ENCODE measurements at places on chromosomes 16 and 17.

DNA sequence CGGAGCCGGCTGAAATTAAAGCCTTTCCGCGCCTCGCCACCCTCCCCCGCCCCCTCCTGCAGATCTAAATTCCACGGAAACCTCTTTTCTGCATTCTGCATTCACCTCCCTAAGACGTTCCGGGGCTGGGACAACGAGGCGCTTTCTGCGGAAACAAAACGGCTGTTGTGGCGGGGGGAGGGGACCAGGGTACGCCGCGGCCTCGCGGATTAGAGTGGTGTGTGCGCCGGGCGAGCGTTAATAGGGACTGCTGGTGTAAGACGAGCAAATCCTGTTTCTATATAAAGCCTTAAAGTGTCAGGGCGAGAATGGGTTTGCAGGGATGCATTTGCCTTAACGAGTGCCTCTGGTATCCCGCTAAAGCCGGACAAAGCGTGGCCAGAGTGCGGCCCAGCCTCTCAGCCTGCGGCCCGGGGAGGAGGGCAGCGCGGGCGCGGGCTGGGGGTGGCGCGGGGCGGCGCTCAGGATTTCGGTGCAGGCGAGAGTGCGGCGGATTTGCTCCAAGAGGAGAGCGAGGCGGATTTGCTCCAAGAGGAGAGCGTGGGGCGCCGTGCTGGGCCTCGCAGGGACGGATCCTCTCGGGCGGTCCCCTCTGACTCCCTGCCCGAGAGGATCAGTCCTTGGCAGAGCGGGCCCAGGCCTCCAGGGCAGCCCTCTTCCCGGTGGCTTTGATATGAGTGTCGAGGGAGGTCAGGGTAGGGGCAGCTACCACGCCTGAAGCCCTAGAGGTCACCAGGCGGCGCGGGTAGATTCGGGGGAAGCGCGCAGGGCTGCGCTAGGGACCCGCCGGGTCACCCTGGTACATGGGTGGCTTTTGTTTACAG, 5.1 kb downstream of the BAHCC1 start:
- no peak for DNase-seq

DNA sequence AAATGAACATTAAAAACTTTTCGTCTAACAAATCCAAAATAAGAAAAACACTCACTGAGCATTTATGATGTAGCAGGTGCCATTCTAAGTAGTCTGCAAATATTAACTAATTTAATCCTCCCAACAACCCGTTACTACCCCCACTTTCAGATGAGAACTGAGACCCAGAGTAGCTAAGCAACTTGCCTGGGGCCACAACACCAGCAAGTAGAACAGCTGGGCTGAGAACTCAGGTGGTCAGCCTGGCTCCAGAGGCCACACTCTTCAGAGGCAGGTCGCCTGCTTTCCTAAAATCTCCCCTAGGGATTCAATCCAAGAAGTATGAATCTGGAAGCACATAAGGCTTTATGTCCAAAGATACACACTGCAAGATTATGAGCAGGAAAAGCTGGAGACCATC, 6.2 kb downstream of the MBTPS1 start:
- no peak for DNase-seq

GRCh38 chr16:57106767-57107166, 14.4 kb downstream of the CPNE2 start:
- no peak for DNase-seq

DNA sequence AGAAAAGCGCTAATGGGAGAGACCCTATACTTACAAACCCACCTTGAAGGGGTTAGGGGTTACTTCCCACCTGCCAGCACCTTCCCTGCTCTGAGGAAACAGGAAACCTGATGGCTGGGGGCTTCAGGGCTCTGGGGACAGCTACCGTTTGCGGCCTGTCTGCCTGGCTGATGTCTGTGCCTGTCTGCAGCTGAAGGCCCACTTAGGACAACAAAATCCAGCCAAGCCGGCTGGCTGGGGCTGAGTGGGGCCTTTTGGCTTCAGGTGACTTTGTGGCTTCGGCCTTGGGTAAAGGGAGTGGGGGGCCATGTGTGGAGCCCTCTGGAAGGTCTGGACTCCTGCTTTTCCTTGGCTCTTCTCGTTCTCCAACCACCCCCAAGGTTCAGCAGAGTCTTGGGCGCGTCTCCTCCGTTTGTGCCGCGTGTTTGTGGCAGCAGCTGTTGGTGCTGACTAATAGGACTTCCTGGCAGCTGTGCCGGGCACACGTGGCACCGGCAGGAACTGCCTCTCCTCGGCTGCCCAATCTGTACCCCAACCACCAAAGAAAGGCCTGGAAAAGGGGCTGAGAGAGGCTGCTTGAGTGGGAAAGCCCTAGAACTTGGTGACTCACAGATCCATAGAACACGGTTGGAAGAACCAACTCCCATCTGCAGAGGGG, 186.7 kb downstream of the MSI2 start:
- peak; percentile 47 for DNase-seq

DNA sequence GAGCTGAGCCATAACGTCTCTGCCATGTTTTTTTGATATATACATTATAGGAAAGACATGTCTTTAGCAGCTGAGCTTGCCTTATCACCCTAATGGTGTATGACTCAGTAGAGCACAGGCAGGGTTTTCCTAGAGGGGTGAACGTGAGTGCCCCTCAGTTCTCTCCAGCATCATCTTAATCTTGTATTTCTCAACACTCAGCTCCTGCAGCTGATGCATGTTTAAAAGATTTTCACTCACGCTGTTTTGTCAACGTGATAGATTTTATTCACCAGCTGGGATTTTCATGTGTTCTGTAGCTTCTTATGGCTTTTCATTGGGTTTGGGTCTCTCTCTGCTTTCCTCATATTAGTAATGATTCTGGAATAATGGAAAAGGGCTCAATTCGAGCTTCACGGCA, 186.0 kb upstream of the PMFBP1 start:
- DNase-seq, result no peak

DNA sequence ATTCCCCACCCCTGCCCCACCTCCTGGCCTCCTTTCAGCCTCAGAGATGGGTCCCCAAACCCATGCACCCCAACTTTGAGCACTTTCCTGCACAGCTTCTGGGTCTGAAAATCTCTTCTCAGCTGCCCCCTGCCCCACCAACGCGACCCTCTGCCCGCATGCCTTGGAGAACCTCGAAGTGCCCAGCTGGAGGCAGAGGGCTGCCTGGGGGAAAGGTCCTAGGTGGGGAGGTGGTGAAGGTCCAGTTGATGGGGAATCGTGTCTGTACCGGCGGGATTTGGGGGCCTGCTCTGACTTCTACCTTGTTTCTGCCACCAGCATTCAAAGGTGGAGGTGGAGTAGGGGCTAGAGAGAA, 1.3 kb downstream of the NKD1 start:
- DNase-seq, result no peak

GRCh38 chr16:80852261-80852872, 48.0 kb upstream of the CDYL2 start:
- peak; percentile 1 for DNase-seq

DNA sequence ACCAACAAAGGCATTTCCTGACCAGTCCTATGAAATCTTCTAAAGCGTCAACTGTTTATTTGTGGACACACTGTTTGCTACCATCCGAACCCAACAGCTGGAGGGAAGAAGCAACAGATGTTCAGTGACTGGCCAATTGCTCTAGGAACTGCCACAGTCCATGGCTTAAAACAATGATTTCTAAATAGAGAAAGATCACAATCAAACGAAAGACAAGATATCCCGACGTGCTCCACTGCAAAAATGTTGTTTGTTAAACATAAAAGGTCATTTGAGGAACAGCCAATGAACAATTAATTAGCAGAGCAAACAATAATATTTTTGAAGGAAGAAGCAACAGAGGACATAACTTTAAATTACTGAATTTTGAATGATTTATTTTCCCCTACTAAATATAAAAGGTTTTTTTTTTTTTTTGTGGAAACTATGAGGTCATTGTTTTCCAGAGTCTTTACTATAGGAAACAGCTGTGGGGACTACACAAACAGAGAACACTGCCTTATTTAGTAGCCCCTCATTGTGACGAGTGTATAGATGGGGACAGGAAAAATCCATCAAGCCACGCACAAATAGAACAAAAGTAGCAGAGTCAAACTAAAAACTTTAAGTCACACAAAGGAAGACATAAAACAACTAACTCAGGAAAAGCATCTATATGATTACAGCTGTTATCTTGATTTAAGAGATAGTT, 17.2 kb downstream of the USP31 start:
- DNase-seq, result no peak

DNA sequence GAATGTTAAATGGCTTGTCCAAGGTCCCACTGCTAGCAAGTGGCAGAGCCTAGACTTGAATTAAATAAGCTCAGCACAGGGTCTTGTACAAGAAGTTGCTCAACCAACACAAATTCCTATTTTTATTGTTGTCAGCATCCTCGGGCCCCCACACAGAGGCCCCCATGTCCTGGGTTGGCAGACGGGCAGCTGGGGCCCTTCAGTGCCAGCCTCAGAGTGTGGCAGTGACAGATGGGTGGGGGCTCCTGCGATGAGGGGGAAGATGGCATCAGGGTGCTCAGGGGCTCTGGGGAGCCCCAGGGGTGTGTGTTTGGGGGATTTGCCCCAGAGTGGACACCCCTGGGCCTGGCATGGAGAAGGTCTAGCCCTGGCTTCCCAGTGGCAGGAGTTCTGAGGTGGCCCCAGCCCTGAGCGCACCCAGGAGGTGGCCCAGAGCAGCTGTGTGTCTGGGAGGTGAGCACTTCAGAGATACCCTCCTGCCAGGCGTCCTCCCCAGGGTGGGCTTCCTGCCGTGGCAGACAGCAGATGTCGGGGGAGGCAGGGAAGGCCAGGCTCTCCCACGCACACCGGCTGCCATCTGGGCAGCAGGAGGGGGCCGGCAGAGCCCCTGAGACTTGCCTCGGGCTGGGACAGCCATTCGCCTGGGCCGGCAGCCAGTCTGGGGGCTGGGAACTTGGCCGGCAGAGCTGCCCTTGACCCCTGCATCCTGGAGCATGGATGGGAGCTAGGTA, 150.8 kb downstream of the C16orf78 start:
- no peak for DNase-seq

GRCh38 chr17:82843904-82844680, 4.3 kb upstream of the ZNF750 start:
- DNase-seq, result no peak

Measured in activated CD4-positive, alpha-beta T cell treated with anti-CD3 and anti-CD28 coated beads, Interleukin-2, amount 50 U/mL, for 1 hour (primary cell).